Common myeloid progenitor, CD34-positive (primary cell): ENCODE measurements at places on chromosomes 2 and 18.

- DNase-seq, result peak; percentile 75
Measured at GRCh38 chr2:70946832-70947442, 11.2 kb downstream of the ATP6V1B1 start.

DNA sequence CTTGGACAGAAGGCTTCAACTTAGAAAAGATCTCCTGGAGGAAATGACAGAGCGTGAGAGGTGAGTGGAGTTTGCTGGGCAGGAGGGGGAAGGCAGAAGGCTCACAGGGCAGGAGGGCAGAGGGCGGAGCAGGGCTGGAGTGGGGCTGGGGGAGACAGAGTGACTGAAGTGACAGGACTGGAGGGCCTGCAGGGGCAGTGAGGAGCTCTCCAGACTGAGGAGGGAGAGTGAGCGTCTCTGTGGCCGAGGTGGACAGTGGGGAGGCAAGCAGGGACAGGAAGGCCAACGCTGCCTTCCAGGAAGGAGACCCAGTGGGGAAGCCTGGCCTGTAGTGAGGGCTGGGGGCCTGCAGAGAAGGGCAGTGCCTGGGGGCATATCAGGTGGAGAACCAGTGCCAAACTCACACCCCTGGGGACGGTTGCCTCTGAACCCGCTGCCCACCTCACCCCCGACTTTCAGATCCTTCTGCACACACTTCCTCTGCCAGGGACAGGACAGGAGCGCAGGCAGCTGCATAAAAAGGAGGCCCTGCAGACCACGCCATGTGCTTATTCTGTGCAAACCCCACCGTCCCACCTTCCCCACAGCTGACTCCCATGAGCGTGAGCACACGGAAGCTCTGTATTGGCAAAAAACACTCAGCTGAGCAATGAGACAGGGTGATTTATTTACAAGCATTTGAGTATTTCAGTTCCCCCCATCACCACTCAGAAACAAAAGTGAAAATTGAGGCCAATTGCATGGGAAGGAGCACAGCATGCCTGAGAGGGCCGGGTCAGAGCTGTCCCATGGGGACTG is 244.3 kb downstream of the FAM210A start:
- peak; percentile 44 for DNase-seq

DNA sequence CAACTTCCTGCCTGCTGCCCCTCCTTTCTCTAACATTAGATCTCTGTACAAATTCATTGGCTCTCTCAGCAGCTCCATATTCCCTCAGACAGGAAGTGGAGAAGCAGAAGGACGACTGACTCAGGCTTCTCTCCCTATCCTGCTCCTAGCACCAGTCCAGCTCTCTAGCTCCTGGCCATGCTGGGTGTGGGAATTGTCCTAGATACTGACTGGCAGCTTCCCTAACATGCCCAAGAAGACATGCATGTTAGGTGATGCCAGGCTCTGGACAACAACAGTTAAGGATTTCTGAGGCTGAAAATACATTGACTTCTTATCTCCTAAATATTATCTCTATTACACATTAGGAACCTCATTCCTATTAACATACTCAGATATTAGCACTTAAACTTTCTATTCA is 292.9 kb downstream of the IKZF2 start:
- DNase-seq, result no peak

DNA sequence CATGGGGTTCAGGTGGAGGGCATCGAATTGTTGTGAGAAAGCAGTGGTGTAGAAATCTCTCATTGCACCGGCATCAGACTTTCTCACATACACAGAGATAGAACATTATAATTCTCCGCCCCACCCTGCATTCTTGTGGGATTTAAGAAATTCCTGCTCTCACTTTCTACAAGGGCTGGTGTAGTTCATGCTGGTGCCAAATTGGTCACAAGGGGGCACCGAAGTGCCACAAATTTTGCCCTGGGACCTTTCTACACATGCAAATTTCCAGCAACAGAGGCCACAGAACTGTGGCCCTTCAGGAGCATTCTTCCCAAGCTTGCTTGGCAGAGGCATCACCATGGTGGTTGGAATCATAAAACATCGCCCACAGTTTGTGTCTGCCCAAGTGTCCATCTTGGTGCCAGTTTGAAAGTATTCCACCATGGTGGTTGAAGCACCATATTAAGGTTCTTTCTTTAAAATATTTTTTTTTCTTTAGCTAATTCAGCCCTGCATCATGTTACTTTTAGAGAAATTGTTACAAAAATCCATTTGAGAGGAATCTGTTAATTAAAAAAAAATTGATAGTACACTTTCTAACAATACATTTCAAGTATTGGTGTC is 521.2 kb upstream of the FANCL start:
- DNase-seq, result peak; percentile 81

GRCh38 chr2:25324905-25325592 is 16.7 kb downstream of the DNMT3A start:
- DNase-seq, result no peak

DNA sequence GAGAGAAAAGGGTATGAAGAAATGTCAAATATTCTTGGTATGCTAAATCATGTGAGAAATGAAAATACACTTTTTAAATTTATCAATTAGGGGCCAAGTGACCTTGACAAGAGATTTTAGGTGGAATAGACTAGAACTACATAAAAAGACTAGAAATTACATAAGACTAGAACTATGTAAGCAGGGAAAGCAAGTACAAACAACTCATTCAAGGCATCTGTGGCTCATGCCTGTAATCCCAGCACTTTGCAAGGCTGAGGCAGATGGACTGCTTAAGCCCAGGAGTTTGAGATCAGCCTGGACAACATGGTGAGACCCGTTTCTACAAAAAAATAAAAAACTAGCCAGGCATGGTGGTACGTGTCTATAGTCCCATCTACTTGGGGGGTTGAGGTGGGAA is 20.3 kb downstream of the SF3B1 start:
- no peak for DNase-seq

DNA sequence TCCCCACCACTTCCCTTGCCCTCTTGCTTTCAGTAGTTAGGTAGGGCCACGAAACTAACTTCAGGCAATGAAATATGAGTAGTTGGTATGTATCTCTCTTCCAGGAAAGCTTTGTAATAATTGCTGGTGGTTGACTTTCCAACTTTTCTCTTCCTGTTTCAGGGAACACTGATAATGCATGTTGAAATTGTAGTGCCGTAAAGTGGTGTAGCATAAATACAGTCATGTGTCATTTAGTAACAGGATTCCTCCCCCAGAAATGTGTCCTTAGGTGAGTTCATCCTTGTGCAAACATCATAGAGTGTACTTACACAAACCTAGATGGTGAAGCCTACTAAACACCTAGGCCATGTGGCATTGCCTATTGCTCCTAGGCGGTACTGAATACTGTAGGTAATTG is 429.2 kb downstream of the PID1 start:
- DNase-seq, result no peak

DNA sequence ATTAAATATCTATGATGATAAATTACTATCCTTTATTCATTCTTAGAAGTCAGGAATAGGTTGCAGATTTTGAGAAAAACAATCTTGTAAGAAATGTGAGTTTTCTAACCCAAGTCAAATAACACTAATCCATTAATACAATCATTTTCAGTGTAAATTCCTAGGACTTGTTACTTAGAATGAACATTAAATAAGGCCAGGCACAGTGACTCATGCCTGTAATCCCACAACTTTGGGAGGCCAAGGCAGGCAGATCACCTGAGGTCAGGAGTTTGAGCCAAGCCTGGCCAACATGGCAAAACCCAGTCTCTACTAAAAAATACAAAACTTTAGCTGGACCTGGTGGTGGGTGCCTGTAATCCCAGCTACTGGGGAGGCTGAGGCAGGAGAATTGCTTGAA is 45.8 kb upstream of the CDKL4 start:
- DNase-seq, result no peak

- DNase-seq, result no peak
Measured at GRCh38 chr2:161412346-161412745, 3.8 kb upstream of the TBR1 start.

GRCh38 chr2:159290289-159290907 is 3.9 kb upstream of the WDSUB1 start:
- peak; percentile 87 for DNase-seq

- DNase-seq, result peak; percentile 12
Measured at GRCh38 chr2:223101340-223102039, 49.5 kb downstream of the KCNE4 start.

DNA sequence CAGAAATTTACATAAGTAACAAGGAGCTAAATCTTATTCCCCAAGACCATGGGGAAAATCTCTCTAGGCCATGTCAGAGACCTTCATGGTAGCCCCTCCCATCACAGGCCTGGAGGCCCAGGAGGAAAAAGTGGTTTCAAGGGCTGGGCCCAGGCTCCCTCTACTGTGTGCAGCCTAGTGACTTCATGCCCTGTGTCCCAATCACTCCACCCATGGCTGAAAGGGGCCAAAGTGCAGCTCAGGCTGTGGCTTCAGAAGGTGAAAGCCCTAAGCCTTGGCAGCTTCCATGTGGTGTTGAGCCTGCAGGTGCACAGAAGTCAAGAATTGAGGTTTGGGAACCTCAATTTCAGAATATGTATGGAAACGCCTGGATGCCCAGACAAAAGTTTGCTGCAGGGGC is 1612.7 kb upstream of the SLC39A10 start:
- no peak for DNase-seq

GRCh38 chr2:148903294-148903693 is 28.3 kb downstream of the KIF5C start:
- no peak for DNase-seq

GRCh38 chr2:121088251-121089165 is 196.5 kb downstream of the TFCP2L1 start:
- no peak for DNase-seq

DNA sequence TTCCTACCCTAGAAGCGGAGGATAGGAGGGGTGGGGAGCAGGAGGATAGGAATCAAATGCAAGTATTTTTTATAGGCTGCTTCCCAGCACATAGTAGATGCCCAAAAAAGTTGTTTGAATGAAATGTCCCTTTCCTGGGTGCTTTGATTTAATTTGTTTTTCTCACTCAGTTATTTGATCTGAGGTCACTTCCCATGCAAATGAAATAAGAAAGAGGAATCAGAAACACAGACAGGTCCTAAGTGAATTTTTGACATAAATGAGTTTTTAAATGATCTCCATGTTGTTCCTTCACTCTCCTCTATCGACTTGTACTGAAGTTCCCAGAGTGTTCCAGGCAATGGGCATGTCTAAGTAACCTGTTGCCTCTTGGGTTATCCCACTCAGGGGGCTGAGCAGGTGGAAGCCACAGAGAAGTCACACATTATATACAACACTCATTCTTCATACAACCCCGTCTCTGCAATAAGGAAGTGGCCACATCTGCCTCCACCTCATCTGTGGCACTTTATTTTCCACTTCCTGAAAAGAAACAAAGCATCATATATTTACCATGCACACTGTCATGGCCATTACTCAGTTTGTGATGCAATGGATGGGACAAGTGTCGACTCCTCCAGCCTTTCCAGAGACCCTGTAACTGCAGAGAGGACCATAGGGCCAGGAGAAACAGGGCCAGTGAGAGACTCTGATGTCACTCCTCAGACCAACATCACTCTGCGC is 81.9 kb upstream of the ZNF397 start:
- DNase-seq, result peak; percentile 94

DNA sequence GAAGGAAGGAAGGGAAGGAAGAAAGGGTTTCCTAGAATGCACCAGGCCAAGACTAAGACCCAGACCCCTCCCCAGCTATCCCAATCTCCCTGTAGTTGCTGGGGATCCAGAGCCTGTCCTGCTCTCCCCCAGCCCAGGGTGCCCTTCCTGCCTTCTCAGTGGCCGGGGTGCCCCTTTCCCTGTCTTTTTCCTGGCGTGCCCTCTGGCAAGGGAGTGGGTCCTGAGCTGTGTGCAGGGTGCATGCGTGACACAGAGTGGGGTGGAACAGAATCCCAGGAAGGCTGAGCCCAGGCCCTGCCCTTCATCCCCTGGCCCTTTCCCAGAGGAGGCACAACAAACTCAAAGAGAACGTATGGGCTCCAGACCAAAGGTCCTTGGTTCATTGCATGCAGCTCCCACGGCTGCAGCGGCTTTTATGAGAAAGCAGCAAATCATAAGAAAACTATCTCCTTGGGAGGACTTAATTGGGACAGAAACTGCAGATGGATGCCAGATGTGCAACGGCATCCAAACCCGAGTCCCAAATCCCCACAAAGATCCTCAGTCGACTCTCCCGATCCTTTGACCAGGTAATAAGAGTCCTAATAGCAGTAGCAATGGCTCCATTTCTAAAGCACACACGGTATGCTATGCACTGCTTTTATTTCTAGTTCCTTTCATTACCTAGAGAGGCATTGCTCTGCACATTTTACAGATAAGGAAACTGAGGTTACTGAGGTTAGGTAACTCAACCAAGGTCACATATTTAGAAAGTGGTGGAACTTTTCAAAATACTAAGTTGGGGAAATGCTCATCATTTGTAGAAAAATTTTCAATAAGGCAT is 12.7 kb upstream of the ARID5A start:
- DNase-seq, result no peak

DNA sequence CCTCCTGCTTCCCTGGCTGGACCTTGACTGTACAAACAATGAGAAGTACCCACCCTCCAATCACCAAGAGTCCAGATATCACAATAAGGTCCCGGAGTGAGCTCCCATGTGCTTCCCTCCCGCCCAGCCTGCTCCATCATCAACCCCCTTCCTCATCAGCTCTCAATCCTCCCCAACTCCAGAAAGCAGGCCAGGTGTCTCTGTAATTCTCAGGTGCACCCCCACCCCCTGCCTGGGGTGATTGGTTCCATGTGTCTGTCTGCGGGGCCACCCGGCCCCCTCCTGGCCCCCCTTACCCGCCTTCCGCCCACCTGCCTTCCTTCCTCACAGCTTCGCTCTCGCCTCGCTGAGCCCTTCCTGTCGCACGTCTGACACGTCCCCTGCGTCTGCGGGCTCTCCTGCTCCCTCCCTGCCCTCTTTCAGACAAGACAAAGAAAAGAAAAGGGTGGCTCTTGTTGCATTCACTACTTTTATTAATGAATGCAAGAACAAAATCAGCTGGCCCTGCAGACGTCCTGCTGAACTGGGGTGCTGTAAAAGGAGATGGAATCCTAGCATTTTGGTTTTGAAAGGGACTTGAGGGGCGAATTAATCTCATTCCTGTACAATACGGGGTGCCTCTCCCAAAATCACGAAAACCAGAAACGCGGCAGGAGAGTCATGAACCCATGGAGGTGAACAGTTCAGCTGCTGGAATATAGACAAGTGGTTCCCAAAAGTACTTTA is 26.5 kb upstream of the IGFBP2 start:
- DNase-seq, result peak; percentile 36

DNA sequence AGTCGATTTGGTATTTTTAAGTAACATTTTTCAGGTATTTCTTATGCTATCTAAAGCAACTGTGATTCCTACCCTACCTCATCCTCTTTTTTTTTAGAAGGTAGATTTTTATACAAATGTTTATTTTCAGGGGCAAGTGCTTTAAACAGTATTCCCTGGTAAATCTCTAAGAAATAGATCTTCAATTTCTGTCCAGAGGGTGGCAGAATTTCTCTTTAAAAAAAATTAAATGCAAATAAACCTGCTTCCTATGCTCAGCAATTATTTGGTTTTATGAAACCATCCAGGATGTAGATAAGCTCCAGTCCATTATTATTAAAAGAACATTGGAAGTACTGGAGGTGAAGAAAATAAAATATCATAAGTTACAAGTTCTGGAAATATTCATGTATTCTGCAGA is 191.9 kb downstream of the MYO3B start:
- DNase-seq, result peak; percentile 41

DNA sequence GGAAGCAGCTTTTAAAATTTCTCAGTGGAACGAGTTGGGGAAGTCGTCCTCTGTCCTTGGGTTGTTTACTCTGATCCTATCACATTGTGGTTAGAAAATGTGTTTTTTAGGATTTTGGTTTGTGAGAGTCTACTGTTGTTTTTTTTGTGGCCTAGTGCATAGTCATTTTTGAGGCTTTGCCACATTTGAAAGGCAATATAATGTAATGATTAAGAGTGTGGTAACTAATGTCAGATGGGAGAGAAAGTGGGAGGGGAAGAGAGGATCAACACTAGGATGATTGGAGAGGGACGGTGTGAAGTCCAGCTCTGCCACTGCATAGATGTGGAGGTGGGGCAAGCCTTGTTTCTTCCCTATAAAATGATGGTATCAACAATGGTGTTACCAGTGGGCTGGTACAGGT is 8.5 kb downstream of the SP140L start:
- peak; percentile 51 for DNase-seq
